ENCODE measurements at places on chromosomes 4 and X. TPM values are rescaled to one million over a fixed set of nuclear protein-coding genes. Genes with fewer than 3 reads are reported as not detected.

Gene HMGN5
- total RNA-seq = 8.3 TPM

Gene TEX13D
- total RNA-seq = not detected

Gene STOX2
- total RNA-seq = 5.7 TPM

Gene PRKX
- total RNA-seq = 19.1 TPM

Gene MAGEB17
- total RNA-seq = not detected

Gene MANBA
- 41.4 TPM for total RNA-seq

Gene ARR3
- not detected for total RNA-seq

Gene CENPVL1
- not detected for total RNA-seq

Gene RNF4
- total RNA-seq = 52.5 TPM

Gene XPNPEP2
- 3.3 TPM for total RNA-seq

Gene HELT
- not detected for total RNA-seq

Gene NOX1
- not detected for total RNA-seq

Gene AR
- total RNA-seq = 12.8 TPM

Gene MAGED4
- 2.6 TPM for total RNA-seq

Gene HS6ST2
- total RNA-seq = 0.06 TPM

Gene THOC2
- 69.8 TPM for total RNA-seq

Gene WNK3
- 3.3 TPM for total RNA-seq

Gene NHS
- 28.2 TPM for total RNA-seq

Gene GUF1
- total RNA-seq = 11.5 TPM

Gene SYN1
- 1.5 TPM for total RNA-seq

Gene TMPRSS11B
- total RNA-seq = not detected

Gene GABRQ
- total RNA-seq = 0.06 TPM

Gene MTTP
- total RNA-seq = 0.65 TPM

Gene ANOS1
- total RNA-seq = 12.1 TPM

Gene CT47B1
- not detected for total RNA-seq

Gene ADH1C
- 3.4 TPM for total RNA-seq

Gene SPANXD
- total RNA-seq = not detected

Gene CETN2
- total RNA-seq = 22.1 TPM

Gene KLF8
- 28.3 TPM for total RNA-seq

All from aorta (tissue), 5 donors.